ENCODE measurements at places on chromosomes 7 and 10. TPM values are rescaled to one million over a fixed set of nuclear protein-coding genes. Genes with fewer than 3 reads are reported as not detected.

DNA sequence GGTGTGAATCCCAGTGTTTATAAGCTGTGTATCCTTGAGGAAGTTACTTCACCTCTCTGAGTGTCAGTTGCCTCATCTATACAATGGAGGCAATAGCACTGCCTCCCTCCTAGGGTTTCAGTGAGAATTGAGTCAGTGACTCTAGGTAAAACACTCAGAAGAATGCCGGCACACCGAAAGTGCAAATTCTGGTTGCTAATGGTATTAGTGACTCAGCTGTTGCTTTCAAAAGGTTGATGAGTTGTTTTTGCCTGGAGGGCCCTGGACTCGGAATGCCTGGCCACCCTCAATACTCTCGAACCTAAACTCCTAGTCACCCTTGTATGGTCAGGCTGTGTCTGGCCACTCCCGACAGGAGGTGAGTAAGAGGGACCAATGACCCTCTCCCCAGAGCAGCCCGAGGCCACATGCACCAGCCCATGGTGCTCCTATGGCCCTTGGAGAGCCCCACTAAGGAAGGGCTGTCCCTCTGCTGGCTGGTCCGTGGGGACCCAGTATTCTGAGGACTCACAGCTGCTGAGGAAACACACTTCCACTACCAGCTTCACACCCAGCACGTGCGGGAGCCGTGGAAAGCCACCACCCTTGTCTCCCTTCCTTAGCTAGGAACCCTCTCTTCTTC is 60.2 kb downstream of the CALML3 start:
- no peaks in the 10 kb centered on the region for H3K27me3 ChIP-seq
- no peak overlapping the region for H3K4me3 ChIP-seq
- H3K36me3 ChIP-seq = peaks cover 3% of the 10 kb centered on the region
- H3K27ac ChIP-seq = no peak overlapping the region
- DNase-seq = no peak
- H3K4me1 ChIP-seq = peaks cover 36% of the 10 kb centered on the region

DNA sequence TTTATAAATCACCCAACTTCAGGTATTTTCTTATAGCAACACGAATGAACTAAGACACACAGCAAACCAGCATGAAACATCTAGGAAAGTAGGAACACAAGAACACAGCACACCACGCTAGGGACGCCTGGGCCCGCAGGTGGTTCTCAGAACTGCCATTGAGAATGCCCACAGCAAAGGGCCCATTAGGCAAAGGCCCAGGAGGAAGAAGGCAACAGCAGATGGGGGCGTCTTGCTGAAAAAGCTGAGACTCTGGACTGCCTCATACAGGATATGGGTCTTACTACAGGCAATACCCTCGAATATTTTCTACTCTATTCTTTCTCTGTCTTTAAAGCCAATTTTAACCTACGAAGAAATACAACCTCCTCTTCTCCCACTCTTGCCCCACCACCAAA is 77.3 kb downstream of the PARD3 start:
- no peaks in the 10 kb centered on the region for H3K27me3 ChIP-seq
- peak overlapping the region; percentile 89 for H3K27ac ChIP-seq
- peaks cover 60% of the 10 kb centered on the region for H3K4me1 ChIP-seq

GRCh38 chr7:118214051-118214832 is 10.3 kb upstream of the ANKRD7 start:
- H3K4me1 ChIP-seq = peaks cover 5% of the 10 kb centered on the region
- H3K27ac ChIP-seq = no peak overlapping the region
- no peaks in the 10 kb centered on the region for H3K36me3 ChIP-seq
- DNase-seq = no peak
- no peaks in the 10 kb centered on the region for H3K27me3 ChIP-seq

Gene THSD7A
- total RNA-seq = 4.7 TPM
